NCI-H2029 (cell line): ENCODE measurements at places on chromosomes 7 and 10.

DNA sequence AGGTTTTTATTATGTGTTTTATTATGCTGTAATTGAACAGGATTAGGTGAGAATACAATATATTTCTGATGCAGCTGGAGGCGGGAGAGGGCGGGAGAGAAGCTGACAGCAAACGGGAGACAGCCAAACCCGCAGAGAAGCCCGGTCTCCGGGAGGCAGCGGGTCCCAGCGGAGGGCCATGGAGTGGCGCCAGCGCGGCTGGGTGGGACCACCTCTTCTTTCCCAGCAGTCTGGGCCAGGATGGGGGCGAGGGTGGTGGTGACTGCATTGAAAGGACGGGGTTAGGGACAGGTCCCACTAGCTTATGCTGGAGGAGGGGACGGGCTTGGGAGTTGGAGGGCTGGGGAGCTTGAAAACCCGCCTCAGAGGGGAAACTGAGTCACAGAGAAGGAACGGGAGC lies 14.5 kb upstream of the KAZALD1 start:
- DNase-seq = no peak

DNA sequence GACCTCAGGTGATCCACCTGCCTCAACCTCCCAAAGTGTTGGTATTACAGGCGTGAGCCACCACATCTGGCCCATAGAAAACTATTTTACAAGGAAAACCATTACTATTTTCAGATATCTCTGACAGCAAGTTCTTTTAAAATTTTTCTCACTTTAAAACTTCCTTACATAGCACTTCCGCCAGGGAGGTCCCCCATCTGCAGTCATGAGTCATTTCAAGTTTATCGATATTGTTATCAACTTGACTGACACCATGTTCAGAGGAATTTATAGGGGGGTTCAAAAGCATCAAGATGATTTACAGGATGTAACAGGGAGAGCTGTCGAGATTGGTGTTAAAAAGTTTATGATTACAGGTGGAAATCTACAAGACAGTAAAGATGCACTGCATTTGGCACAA lies 88.8 kb downstream of the NRBF2 start:
- DNase-seq = no peak

DNA sequence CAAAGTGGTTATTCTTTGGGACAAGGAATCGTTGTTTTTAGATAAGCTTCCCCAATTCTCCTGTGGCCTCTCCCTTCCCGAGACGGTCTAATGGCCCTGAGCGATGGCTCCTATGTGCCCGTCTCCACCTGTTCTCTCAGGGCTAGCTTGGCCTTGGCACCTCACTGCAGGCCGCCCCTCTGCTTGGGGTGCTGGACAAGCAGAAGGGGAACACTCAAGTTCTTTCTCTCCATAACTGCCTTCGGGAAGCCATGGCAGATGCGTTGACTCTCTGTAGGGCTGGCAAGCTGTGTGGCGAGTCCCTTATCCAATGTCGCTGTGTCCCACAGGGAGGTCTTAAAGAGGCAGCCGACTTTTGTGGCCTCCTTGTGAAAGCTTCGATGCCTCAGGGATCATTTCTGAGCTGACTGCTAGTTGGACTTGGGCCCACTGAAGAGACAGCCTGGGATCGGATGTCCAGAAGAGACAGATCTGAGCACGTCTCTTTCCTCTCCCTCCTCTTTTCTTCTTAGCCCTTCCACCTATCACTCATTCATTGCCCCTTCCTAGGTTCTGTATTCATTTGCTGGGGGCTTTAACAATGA lies 70.8 kb downstream of the GRK5 start:
- no peak for DNase-seq

DNA sequence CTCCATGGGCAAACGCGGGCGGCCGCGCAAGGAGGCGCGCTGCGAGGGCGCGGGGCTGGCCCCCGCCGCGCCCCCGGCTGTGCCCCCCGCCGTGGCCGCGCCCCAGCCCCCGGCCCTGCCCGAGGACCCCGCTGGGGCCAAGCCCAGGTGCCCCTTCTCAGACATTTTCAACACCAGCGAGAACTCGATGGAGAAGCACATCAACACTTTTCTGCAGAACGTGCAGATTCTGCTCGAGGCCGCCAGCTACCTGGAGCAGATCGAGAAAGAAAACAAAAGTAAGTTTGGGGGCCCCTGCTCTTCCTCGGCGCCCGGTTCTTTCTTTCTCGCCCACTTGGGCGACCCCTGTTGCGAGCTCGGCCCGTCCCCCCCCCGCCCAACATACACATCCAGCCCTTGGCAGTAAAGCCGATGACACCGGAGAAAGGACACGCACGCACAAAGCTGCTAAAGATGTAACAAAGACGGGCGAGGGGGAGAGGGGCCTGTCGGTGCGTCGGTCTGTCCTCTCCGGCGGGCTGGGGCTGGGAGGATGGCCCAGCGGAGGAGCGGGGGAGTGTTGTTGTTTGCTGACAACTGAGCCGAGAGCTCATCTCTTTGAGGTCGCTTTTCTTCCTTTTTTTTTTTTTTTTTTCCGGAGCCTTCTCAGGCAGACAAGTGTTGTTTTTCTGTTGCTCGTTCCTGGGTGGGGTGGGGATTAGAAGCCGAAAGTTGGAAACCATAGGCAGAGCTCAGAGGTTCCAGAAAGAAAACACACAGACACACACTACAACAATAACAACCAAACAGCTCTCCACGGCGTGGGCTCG lies 604 bp downstream of the MXI1 start:
- no peak for DNase-seq

GRCh38 chr10:50851884-50852671 lies 33.3 kb downstream of the A1CF start:
- no peak for DNase-seq

DNA sequence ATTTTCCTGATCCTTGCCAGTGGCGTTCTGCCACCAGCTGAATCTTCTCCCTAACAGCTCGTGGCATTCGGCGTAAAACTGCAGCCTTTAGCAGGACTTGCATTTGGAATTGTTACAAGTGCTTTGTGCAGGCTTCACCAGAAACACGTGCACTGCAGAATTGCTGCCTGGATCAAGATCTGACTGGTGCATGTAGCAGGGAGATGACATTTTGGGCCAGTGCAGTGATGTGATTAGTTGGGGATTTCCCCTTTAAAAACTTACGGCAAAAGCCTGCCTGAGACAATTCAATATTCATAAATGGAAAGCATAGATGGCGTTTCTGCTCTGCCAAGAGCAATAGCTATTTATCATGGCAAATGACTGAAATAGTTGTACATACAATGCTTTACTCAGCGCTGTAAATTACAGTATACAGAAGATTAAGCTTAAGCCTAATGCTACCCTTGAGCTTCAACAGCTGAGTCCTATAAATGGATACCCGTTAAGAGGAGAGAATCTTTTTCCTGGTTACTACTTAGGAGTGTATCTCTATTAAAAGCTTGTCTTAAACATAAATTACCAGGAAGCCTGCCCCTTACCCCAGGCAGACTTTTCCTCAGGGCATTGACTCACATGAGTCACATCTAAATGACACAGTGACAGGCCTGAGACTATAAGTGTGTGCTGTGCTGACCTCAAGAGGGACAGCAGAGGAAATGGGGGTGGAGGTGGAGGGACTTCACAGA lies 106.3 kb downstream of the ATXN7L1 start:
- DNase-seq = no peak

- no peak for DNase-seq
Observed at GRCh38 chr7:30805081-30805691, 34.0 kb downstream of the MINDY4 start.

DNA sequence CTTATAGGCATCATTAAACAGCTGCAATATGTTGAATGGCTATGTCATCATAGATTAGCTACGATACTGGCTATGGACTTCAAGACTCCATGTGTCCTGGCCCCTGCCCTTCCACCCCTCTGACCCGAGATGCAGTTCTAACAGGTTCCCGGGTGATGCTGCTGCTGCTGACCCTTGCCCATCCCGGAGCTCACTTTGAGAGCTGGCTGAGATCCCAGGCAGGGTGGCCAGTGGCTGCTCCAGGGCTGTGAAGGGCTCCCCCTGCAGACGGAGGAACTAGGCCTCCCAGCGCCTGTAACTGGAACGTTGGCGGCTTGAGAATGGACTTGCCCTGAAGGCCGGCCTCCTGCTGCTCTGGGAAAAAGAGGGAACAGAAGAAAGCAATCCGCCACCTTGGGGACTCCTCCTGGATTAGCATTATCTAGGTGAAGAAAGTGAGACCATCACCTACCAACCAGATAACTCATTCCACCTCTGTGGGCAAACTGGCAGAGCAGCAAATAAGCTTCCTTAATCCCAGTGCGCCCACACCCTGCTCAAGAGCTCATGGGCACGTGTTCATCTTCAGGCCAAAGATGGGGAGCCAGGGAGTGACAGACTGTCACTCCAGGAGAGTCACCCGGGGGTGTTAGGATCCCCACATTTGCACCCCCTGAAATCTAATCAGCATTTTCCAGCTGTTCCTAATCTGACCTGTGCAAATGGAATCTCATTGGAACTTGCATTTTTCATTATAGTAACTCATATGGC lies 56.8 kb downstream of the PARP12 start:
- DNase-seq = no peak

DNA sequence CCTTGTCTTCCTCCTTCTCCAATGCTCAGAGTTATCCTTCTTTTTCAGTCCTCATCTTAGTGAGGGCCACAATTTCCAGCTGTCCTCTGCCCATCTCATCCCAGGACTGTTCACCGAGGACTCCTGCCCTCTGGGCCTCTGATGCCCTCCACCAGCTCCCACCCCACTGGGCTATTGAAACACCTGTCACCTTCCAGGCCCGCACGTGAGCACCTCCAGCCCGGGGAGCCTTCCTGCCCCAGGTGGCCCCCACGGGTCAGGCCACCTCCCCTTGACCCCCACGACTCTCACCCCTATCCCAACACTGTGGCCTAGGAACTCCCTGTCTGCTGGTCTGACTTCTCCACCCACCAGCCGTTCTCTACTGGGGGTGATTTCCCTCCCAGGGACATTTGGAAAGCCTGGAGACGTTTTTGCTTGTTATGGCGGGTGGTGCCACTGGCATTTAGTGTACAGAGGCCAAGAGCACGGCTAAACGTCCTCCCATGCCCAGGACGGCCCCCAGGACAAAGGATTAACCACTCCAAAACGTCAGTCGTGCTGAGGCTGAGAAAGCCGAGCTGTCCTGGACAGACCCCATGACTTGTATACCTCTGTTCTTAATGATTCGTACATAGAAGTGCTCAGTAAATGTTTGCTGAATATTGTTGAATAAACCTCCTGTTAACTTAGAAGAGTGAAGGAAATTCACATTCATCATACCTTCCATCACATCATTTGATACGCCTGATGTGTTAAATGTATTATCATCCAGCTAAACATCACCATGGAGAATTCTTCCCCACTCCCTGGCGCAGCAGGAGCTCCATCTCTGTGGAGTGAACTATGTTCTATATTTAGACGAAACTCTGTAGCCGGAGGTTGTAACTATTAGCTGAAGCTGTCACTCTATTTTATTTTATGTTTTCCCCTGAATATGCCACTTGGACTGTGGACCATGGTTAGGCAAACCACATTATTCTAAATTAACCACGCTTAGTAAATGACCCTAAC lies 270.1 kb upstream of the SHH start:
- DNase-seq = no peak

DNA sequence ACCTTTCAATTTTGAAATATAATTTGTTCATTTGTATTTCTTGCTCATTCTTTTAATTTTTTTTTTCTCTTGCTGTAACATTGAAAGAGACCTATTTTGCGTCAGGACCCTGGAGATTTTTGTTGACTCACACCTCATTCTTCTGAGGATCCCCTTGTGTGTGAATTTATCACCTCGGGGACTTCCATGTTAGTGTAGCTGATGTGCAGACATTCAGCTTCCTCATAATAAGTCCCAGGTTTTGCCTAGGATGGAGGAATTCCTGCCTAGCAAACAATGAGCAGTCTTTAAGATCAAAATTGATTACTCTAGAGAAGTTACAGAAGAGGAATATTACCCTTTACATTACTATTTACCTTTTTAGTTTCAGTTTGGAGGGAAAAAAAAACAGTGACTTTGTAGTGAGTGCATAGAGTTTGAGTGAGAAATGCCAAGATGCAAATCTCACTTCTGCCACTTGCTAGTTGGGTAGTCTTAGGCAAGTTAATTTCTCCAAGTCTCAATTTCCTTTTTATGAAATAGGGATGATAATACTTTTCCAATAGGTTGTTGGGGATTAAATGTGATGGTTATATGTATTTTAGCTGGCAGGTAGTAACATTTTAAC lies 14.3 kb downstream of the TES start:
- no peak for DNase-seq

DNA sequence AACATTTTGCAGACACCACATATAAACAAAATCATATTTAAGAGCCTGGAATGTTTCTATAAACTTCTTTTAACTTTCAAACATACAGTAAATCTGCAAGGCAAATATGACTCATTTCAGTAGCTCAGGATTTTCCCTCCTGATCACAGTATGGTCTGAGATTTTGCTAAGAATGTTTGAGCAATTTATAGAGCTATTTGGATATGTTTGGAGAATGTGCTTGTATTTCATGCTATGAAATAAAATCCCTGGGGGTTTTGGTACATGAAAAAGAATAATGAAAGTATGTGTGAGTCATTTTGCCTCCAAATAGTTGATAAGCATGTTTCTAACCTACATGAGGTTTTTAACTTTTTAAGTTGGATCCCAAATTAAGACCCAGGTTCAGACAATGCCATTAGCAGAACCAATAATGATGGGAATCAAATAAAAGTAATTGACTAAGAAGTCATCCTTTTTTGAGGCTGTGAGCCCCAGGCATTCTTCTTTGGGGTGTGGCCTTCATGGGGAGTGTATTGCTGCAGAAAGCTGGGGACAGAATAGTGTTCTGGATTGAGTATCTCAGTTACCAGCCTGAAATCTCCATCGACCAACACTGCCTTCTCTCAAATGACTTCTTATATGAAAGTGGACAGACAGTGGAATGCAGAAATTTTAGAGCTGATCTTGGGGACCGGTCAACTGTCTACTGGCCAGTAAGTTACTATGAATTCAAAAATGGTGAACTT lies 66.1 kb upstream of the AGBL3 start:
- DNase-seq = no peak

GRCh38 chr10:61342858-61343572 lies 110.2 kb downstream of the TMEM26 start:
- DNase-seq = no peak

DNA sequence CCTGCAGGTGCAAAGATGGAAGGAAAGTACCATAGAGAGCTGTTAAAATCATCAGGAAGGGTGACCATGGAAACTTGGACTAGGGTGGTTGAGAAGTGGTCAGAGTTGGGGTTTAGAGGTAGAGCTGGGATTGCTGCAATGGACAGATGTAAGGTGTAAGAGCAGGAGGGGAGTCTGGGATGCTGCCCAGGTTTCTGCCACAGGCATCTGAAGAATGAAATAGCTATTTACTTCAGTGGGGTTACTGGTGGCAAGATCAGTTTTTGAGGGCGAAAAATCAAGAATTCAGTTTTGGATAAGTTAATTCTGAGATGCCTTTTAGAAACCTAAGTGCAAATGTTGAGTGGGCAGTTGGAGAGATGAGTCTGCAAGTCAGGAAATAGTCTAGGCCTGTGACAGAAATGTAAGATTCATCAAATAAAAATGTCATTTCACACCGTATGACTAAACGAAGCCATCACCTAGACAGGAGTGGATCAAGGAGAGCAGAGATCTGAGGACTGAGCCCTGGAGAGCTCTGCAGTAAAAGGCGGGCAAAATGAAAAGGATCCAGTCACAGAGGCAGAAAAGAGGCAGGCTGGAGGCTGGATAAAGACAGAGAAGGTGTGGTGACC lies 22.7 kb upstream of the TOMM7 start:
- DNase-seq = no peak
